NCI-H2081 treated with DMSO at 0.1 percent for 48 hours (cell line): ENCODE measurements at places on chromosomes 1 and 21.

DNA sequence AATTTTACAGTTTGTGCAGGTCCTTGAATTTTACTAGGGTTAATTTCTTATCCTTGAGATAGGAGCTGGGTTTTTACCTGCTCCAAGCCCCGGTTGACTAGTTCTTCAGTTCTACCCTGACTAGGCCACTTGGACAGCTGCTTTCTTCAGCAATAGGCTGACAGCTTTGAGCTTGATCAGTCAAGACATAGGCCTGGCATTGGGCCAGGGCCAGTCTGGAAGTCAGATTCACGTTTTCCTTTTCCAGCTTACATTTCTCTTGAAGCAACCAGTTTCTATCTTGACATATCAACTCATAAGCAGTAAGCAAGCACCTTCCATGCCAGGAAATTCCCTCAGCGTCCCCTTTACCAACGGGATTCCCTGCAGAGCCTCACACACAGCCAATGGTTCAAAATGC is 63.7 kb upstream of the AJAP1 start:
- DNase-seq, result no peak

- DNase-seq, result no peak
Observed at GRCh38 chr1:32082022-32082421, 9.3 kb downstream of the TMEM39B start.

- DNase-seq, result no peak
Observed at GRCh38 chr1:84402060-84402459, 3.8 kb downstream of the DNASE2B start.

GRCh38 chr1:198701766-198702539 is 63.1 kb downstream of the PTPRC start:
- DNase-seq, result no peak

- no peak for DNase-seq
Observed at GRCh38 chr1:234942012-234942332, 186.7 kb downstream of the TOMM20 start.

GRCh38 chr1:202587859-202588485 is 122.3 kb downstream of the SYT2 start:
- DNase-seq, result no peak

GRCh38 chr1:78840453-78841271 is 165.9 kb downstream of the ADGRL4 start:
- no peak for DNase-seq

GRCh38 chr1:43858324-43858723 is 75.3 kb upstream of the ARTN start:
- DNase-seq, result no peak

- no peak for DNase-seq
Observed at GRCh38 chr1:229132106-229132443, 138.8 kb upstream of the RAB4A start.

GRCh38 chr1:181643631-181644030 is 160.3 kb downstream of the CACNA1E start:
- no peak for DNase-seq

DNA sequence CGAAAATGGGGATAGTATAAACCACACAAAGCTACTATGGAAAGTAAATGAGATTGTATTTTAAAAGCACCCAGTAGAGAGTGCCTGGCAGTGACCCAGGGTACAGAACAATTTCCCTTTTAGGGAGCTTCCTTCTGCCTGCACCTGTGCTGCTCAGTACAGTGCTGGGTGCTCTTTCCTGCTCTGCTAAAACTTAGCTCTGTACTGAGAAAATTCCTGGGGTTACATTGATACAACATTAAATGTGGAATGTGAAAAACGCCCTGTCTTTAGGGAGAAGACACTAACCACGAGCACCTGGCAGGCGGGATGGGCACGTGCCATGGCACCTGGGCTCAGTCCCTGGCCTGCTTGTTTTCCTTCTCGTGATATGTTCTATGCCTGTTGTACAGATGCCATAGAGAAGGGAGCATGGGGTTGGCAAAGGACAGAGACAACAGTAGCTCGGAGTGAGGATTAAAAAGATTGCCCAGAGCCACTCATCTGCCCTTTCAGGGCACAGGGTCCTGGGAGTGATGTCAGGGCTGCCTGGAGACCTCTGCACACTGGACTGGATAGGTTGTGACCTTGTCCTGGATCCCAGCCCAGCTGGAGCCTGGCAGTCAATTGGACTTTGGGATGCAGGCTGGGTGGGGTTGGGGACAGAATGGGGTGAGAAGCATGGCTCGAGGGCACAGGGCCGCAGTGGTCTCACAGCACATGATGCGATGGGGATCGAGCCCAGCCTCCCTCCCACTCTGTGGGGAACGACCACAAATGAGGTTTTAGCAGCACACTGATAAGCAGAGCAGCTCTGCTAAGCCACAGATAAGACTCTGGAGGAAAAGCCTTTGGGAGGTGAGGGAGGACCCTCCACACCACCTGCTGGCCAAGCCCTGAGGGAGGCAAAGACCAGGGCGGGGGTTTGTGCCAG is 4.2 kb downstream of the SPATA46 start:
- no peak for DNase-seq

- no peak for DNase-seq
Observed at GRCh38 chr1:206464456-206464964, 5.8 kb upstream of the IKBKE start.

DNA sequence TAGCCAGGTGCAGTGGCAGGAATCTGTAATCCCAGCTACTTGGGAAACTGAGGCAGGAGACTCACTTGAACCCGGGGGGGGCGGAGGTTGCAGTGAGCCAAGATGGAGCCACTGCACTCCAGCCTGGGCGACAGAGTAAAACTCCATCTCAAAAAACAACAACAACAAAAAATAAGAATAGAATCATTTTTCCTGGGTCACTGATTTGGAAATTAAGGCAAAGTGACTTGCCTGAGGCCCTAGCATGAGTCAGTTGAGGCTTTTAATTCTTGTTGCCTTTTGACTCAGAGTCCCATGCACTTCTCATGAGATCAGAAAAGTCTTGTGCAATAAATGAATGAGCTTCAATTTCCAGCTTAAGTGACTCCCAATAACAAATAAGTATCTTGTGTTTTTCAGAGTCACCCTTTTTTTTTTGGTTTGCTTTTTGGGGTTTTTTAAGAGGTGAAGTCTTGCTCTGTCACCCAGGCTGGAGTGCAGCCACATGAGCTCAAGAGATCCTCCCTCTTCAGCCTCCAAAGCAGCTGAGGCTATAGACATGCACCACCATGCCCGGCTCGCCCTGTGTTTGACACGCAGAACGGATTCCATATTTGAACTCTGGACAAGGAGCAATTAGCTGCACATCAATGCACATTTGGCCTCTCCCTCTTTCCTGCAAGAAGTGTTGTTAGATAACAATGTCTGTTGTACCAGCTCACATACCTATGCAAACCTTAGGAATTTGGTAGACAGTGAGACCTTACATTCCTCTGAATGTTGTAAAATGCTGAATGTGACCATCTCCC is 3.4 kb upstream of the PLEKHM2 start:
- no peak for DNase-seq

DNA sequence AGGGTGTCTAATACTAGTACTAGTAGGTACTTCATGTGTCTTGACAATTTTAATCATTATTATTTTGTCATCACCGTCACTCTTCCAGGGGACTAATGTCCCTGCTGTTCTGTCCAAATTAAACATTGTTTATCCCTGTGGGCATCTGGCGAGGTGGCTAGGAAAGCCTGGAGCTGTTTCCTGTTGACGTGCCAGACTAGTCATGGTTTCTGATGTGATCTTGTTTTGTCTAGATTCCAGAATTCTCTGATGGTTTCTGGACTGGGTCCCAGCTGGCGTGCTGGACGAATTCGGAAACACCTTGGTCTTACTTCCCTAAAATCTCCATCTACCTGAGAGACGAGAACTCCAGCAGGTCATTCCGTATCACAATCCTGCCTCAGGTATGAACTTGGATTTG is 66.1 kb upstream of the FAM3B start:
- peak; percentile 15 for DNase-seq

DNA sequence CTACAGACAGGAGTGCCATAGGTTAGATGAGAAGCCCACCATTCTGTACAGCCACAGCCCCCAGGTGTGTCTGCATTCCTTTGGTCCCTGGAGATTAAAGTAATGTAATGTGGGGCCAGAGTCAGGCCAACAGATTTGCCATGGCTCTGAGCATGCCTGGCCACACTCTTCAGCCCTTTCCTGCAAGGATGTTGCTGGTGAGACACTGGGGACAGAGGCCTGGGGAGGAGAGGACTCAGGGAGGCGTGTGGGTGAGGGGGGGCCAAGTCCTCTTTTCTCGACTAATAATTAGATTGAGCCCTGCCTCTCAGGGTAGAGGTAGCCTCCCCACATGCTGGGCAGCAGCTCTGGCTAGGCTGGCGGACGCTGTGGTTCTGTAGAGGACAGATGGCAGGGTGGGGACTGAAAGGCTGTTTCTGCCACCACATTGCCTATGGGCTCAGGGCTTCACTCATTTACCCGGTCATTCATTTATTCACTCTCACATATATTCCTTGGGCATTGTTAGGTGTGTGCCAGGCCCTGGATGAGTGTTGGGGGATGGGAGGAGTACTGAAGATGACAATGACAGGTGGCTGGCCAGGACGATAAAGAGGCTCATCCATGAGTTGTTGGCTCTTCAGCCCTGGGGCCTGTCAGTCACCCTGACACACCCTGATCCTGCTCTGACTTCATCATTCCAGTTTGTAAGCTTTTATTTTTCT is 7.1 kb upstream of the PRCC start:
- DNase-seq, result no peak

- no peak for DNase-seq
Observed at GRCh38 chr1:198096390-198096789, 60.4 kb upstream of the NEK7 start.

DNA sequence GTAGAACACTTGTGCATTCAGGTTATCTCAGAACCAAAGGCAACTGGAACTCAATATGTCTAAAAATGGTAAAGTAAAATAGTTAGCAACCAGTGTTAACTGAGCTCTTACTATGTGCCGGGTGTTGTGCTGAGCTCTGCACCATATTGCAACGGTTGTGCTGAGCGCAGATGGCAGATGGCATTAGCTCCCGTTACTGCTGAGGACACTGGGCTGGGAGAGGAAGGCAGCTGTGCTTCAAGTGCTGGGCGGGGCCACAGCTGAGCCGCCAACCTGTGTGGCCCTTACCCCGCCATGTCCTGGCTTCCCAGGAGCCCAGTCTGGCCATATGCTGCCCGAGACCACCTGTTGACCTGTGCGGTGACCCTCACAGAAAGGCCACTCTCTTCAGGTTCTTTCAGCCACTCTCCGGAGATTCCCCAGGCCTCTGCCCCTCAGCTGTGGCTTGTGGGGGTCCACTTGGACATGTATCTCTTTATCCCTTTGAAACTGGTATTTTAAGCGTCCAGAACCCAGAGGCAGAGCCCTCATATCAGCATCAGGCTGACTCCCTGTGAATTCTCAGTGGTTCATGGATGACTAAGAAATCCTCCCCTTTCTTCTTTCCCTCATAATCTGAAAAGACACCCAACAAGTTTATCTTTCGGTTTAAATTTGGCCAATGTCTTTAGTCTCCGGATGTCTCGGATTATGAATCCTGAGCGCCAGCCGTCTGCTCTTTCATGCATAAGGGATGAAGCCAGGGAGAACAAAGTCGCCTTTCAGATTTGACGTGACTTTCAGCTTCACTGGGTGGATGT is 26.4 kb downstream of the LDLRAP1 start:
- DNase-seq, result no peak

DNA sequence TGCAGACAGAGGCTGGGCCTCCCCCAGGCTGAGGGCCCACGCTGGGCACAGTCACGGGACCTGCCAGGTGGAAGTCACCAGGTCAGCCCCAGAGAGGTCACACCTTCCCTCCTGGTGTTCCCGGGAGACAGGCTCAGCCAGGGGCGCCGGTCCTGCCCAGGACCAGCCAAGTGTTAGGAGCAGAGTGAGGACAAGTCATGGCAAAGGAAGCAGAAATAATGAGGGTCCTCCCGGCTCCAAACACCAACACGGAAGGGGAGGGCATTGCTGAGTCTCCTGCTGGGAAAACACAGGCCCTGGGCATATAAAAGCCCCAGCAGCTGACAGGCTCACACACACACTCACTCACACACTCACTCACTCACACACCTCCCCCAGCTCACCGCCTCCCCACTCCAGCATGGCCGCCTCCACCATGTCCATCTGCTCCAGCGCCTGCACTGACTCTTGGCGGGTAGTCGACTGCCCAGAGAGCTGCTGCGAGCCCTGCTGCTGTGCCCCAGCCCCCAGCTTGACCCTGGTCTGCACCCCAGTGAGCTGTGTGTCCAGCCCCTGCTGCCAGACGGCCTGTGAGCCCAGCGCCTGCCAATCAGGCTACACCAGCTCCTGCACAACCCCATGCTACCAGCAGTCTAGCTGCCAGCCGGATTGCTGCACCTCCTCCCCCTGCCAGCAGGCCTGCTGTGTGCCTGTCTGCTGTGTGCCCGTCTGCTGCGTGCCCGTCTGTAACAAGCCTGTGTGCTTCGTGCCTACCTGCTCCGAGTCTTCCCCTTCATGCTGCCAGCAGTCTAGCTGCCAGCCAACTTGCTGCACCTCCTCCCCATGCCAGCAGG is at the start of gene KRTAP10-10:
Gene KRTAP10-10 (plus strand): TSS at position 339 of the 833 bp plus-strand sequence. CDS start 62 bp downstream, at position 401.
- no peak for DNase-seq

GRCh38 chr1:149995927-149996326 is 14.6 kb downstream of the OTUD7B start:
- DNase-seq, result no peak

- no peak for DNase-seq
Observed at GRCh38 chr1:204453141-204453772, 41.3 kb downstream of the PIK3C2B start.

DNA sequence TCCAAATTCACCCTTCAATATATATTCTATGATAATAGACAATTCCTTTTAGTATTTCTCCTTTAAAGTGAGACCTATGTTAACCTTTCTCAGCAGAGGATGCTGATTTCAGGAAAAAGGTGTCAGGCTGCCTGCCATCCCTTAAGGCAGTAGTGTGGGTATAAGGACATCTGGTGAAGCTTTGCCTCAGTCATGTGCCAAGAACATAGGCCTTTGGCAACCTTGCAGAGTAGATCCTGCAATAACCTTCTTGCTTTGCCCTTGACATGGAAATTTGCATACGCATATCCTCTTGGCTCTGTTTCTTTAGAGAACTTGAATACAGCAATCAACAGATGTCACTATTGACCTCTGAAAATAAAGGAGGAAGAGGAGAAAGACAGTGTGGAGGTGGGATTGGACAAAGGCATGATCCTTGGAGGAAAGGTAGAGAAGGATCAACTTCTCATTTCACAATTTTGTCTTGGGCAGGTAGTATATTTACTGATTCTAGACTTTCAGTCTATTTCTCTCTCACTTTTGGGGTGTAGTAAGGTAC is 21.1 kb upstream of the ZRANB2 start:
- DNase-seq, result no peak

GRCh38 chr1:19028110-19028509 is 71.6 kb upstream of the IFFO2 start:
- DNase-seq, result no peak
